ENCODE measurements at places on chromosomes 6 and 20.
A peak's percentile ranks its signal among the peaks of the same experiment; 100 is the strongest.

DNA sequence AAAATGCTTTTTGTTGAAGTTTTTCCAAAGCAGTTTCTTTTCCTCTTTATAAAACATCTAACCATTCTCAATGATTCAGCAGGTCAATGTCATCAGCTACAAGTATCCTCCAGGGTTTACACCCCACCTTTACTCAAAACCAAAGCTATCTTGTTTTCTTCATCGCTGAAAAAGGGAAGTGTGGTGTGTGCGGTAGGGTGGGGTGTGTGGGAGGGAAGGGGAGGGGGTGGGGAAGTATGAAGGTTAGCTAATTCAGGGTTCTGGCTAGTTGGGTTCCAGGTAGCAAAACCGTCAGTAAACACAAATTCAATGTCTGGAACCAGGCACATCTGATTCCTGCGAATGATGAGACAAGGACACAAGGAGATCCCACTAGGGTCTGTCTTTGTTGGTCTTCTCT is 189.6 kb downstream of the GJA10 start:
- no peak for DNase-seq

GRCh38 chr20:21105429-21106170 is 558 bp downstream of the LINC00237 start:
- DNase-seq = no peak

- no peak for DNase-seq
These were observed 521.0 kb upstream of the ARID1B start for GRCh38 chr6:156256161-156256560.

DNA sequence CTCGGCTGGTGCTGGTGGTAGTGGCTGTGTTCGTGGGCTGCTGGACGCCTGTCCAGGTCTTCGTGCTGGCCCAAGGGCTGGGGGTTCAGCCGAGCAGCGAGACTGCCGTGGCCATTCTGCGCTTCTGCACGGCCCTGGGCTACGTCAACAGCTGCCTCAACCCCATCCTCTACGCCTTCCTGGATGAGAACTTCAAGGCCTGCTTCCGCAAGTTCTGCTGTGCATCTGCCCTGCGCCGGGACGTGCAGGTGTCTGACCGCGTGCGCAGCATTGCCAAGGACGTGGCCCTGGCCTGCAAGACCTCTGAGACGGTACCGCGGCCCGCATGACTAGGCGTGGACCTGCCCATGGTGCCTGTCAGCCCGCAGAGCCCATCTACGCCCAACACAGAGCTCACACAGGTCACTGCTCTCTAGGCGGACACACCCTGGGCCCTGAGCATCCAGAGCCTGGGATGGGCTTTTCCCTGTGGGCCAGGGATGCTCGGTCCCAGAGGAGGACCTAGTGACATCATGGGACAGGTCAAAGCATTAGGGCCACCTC is 8.8 kb downstream of the NPBWR2 start:
- no peak for DNase-seq

DNA sequence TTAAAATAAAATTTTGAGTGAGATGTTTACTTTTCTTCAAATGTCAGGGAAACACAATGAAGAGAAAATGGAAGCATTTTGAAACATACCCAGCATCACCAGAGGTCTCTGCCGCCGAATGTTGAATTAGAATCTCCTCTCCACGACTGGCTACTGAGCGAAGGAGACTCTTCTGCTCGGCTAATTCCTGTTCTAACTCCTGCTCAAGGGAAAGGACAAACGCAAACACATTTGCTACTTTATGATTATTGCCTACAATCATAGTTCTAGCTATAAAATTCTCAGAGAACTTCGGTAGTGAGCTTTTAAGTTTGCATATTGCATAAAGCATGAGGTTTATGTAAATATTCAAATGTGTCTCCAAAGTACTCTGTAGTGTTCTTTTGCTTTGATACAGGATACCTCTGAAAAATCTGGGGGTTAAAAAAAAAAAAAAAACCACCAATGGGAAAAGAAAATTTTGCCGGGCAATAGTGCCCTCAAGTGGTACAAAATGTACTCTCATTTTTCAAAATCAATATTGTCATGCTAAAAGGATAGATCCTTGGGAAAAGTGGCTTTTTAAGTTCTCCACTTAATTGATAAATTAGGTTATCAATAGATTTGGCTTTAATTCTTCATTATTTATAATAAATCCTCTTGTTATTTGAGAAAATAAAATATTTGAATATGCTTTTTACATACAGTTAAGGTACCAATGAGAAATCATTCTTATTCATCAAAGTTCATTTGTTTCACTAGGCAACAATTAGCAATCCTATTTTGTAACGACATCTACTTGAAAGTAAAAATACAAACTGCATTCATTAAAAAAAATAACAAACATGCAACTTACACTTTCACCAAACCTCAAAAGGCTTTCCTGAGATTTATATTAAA is 369.0 kb downstream of the SYNE1 start:
- DNase-seq = peak; percentile 19

GRCh38 chr6:42782689-42783176 is 881 bp downstream of the BICRAL start:
- peak; percentile 89 for DNase-seq

DNA sequence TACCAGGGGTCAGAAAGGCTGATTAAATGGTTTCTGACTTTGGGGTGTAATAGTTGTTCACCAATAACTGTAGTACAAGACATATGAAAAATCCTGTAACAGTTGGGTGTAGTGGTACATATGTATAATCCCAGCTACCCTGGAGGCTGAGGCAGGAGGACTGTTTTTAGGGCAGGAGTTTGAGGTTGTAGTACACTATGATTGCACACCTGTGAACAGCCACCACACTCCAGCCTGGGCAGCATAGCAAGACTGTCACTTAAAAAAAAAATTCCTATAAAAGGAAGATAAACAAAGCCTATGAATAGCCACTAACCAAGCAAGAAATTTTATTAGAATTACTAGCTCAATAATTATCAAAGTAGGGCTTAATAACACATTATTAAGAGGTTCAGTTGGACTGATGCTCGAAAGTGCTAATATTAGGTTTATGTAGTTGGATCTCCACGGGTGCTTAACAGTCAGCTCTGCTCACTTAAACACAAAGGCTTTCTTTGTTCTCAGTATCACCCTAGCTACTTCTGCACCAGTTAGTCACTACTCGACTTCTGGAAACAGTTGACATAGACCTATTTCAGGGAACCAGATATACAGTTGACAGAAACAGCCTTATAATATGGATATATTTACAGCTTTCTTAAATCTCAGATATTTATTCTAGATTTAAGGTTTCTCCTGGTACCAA is 113.0 kb downstream of the MTFR2 start:
- DNase-seq = no peak

GRCh38 chr6:37923514-37923913 is 104.0 kb downstream of the ZFAND3 start:
- DNase-seq = no peak

GRCh38 chr20:1995531-1996310 is 1.9 kb upstream of the PDYN start:
- DNase-seq = no peak

GRCh38 chr6:36492621-36493020 is 49.8 kb downstream of the KCTD20 start:
- no peak for DNase-seq

DNA sequence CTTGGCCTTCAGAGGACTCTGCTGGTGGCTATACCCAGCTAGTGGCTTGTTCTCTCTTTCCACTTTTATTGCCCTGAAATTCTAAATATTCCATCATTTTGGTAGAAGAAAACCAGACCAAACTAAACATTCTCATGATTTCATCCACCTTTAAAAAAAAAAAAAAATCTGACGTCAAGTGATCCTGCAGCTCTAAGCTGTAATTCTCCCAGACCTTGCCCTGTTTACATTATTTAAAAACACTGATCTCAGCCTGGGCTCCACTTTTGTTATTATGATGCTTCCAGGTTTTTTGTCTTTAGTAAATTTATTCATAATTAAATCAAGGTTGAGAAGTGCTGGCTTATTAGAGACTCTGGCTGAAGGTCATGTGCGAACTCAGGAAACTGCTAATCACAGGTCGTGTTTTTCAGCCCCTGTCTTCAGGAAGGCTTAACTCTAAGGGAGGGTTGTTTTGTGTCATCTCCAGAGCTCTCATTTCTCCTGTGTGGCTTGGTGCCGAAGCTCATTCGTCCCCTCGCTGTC is 114.4 kb downstream of the MTHFD1L start:
- DNase-seq = no peak

Data from RKO (cell line).